ENCODE measurements at places on chromosomes 2 and 18.
A peak's percentile ranks its signal among the peaks of the same experiment; 100 is the strongest.

- no peak for DNase-seq
These were observed 1113.0 kb downstream of the CBLN2 start for GRCh38 chr18:71431171-71431570.

GRCh38 chr2:180979749-180980105 is 678 bp upstream of the UBE2E3 start:
- no peak for DNase-seq

- no peak for DNase-seq
These were observed 15.7 kb downstream of the EXOC6B start for GRCh38 chr2:72810165-72810564.

DNA sequence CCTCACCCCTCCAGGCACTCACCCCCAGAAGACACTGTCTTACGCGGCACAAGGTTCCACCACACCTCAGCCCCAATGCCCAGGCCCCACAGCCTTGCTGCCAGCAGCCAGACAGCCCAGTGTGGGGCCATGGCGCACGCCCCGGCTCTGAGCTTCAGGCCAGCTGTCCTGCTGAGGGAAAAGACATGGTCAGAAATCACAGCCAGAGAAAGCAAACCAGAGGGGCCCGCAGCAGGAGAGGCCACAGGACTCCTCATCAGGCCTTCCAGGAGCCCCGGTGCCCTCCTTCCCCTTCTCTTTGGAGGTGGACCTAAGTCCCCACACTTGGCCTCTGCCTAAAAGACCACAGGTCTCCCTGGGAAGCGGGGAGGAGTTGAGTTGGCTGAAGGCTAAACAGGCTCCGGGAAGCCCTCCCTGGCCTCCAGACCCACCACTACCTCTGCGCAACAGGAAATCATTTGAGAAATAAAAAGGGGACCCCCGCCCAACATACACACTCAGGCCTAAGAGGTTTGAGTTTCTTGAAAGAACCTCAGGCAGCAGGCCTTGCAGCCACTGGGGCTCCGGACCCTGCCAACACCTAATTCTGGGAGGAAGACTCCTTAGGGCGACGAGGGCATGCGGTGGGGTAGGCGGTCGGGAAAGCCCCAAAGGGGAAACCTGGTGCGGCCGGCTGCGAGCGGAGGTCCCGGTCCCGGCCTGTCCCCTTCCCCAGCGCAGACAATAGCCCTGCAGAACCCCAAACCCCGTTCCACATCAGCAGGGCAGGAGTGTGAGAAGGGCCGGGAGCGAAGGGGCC is 1.9 kb downstream of the SEMA4C start:
- no peak for DNase-seq

- no peak for DNase-seq
These were observed 93.0 kb upstream of the SLC39A10 start for GRCh38 chr2:195563857-195564512.

- no peak for DNase-seq
These were observed 27.3 kb downstream of the KIF3C start for GRCh38 chr2:25955036-25955435.

DNA sequence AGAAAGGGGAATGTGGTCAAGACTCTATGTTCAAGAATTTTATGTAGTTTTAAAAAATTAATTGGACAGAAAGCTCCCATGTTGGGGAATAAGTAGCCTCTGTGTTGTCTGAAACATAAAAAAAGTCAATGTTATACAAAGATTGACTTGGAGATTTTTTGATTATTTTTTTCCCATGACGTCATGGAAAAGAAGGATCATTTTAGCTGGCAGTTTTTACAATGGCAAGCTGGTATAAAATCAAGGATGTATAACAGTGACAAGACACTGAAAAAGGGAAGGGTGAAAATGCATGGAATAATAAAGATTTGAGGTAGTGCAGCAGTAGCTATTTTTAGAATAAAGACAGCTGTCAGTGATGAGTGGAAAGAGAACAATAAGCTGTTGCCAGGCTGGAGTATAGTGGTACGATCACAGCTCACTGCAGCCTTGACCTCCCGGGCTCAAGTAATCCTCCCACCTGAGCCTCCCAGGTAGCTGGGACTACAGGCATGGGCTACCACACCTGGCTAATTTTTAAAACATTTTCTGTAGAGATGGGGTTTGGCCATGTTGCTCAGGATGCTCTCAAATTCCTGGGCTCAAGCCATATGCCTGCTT is 9.2 kb downstream of the SLC39A10 start:
- no peak for DNase-seq

DNA sequence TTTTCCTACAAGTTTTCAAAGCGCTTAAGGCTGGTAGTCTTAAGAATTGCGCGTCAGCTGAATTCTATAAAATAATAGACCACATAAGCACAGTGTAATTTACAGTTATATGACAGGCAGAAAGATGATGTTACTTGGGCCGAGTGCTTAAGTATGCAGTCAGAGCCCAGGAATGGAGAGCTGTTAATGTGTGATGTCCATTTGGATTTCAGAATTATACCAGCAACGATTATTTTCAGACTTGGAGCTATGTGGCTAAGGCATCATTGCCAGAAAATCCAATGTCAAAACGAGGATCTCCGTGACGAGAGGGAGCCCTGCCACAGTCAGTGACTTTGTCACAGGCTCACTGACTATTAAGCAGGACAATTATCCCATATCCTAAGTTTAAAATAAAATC is 3.4 kb downstream of the KLF7 start:
- no peak for DNase-seq

DNA sequence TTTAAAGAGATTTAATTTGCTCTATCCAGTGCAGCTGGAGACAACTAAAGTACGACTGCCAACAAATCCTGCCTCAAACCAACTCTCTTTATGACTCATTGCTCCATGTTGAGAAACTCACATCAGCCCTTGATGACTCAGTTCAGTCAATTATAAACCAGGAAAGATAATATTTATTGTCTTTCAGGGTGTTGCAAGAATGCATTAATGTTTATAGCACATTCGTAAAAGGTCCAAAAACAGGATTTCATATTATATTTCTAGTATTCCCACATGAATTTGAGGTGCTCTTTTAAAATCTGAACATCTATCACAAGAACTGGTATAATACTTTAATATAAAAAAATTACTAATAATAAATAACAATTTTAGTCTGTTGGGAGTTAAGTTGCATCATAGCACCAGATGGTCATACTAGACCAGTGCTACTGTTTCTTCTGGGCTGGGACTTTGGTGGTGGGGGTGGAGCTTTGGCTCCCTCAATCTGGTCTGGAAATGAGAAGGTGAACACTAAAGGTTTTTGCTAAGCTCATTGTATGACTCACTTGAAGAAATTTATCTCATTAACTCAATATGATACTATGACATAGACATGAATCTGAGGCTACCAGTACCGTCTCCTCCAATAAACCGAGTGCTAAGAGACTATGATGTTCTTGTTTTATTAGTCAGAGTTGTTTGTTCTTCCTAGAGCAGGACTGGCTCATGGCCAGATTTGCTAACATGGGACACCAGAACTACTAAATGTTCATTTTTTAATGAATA is 26.6 kb upstream of the MAP3K20 start:
- peak; percentile 69 for DNase-seq

DNA sequence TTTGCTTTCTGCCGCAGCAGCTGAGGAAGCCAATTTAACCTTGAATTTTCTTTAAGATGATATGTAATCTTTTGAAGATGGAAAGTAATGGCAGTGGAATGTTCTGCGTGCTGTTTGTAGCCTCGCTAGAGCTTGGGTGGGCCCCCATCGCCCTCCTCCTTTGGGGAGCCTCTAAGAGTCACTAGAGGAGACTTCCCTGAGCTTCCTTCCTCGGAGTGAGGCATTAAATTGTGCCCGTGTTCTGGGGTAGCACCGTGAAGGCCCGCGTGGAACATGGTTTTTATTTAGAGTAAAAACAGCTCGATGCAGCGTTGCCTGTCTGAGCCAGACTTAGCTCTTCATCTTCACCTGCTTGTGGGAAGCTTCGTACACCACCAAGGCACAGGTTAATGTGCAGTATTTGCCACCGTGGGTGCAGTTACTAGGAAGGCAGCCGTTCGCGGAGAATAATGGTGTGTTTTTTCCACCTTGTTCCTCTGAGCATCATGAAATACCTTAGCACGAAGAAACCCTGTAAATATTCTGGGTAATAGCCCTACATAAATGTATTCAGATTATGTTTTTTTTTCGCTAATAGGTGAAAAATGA is 38.5 kb downstream of the NCK2 start:
- no peak for DNase-seq

DNA sequence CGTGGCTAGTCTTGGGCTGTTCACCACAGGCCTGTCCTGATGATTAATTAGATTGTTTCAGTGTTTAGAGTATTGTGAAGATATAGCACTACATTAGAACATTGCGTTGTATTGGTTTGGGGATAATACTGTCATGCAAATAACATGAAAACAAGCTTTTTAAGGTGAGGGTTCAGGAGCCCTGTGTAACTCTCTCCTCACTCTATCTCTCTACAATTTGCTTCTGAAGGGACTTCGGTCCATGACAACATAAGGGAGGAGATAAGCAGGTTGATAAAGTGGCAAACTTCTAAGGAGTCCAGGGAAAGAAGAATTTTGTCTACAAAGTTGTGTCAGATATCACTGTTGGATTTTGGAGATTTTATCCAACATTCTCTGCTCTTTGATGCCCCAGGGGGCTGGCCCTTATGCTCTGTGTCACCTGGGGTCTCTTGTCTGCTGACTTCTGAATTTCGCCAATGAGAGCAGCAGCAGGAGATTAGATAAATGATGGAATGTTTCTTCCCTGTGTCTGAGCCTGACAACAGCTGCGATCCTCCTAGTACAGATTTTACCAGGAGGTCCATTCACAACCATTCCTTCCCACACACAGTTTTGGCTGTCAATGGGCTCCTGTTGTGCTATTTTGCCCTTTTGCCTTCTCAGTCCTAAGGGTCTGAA is 3.3 kb downstream of the TNP1 start:
- no peak for DNase-seq

GRCh38 chr2:233817361-233817911 is 36.9 kb downstream of the HJURP start:
- no peak for DNase-seq

DNA sequence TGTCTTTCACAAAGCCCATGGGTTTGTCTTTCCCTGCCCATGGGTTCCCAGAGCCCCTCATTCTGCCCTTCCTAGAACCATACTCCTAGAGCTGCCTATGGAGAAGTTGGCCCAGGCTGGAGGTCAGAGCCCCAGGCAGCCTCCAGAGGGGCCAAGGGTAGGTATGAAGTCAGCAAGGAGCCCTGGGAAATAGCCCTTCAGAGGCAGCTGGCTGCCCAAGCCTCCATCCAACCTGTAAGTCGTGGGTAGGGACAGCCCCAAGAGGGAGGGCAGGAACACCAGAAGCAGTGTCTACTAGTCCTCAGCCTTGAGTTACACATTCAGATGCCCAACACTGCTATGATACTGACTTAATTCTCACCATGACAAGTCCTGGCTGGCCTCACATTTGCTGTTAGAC is 49.5 kb downstream of the TMEM247 start:
- DNase-seq, result no peak

- no peak for DNase-seq
These were observed 9.2 kb downstream of the SGPP2 start for GRCh38 chr2:222433332-222434173.

DNA sequence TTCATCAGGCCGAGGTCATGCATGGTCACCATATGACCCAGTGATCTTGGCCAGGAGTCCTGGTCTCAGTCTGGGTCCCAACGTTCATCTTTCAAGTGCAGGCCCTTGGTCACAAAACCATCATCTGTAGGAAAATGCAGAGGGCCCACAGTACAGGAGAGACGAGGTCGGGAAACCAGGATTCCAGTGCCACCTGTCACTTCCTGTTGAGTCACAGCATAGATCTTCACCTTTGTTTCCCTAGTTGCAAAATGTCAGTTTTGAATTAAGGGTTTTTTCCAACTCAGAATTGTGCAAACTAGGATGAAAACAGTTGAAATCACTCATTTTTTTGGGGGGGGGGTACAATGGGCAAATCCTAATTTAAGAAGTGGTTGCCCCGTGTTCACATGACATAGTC is 162.2 kb downstream of the INSIG2 start:
- no peak for DNase-seq

- no peak for DNase-seq
These were observed 68.6 kb downstream of the SMIM21 start for GRCh38 chr18:75358928-75359327.

DNA sequence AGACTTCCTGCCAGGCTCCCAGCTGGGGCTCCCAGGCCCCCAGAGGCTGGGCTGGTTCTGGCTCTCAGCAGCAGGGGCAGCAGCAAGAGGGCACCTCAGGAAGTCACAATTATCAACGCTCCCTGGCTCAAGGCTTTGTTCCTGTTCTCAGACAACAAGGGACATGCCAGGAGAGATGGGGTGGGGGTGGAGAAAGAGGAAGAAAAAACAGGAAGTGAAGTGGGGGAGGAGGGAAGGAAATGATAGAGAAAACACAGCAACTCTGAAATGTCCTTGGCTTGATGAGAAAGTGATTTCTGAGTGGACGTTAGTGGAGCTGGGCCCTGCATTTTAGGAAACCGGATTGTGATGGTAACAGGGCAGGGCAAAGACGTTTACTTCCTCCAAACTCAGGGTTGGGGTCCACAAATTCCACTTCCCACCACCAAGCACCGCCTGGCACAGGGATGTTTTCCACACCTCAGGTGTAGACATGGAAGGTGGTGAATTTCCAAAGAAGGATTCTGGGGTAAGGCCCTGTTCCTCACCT is 40.4 kb downstream of the CYRIA start:
- DNase-seq, result no peak

GRCh38 chr2:221120643-221121042 is 451.5 kb downstream of the EPHA4 start:
- DNase-seq, result no peak

- DNase-seq, result no peak
These were observed 98.6 kb downstream of the BCL2L11 start for GRCh38 chr2:111219285-111219684.

DNA sequence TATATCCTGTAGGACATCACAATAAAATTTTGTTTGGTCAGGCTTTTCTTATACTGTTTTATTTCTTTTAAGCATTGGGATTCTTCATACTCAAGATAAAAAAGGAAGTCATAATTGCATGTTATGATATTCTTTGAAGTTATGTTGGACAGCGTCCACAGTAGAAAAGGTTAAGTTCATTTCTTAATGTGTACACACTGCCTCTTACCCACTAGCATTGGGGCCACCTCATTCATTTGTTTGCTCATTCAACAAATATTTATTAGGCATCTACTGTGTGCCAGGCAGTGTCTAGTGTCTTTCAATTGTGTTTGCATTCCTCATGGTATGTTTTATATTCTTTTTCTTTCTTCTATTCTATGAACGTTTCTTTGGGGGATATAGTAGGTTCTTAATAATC is 70.2 kb downstream of the PTPRM start:
- no peak for DNase-seq

GRCh38 chr18:79852561-79853302 is 55.0 kb downstream of the KCNG2 start:
- no peak for DNase-seq

- DNase-seq, result no peak
These were observed 8.8 kb downstream of the FOSL2 start for GRCh38 chr2:28401411-28401810.

GRCh38 chr2:222835823-222836151 is 25.0 kb upstream of the ACSL3 start:
- DNase-seq, result no peak

- DNase-seq, result no peak
These were observed 78.8 kb upstream of the GAREM1 start for GRCh38 chr18:32549248-32550110.
